ENCODE measurements at places on chromosomes 3 and 15.

GRCh38 chr3:155738580-155739076 is 6.2 kb downstream of the PLCH1 start:
- no peak for DNase-seq

GRCh38 chr3:14874784-14875183 is 56.0 kb downstream of the FGD5 start:
- no peak for DNase-seq

DNA sequence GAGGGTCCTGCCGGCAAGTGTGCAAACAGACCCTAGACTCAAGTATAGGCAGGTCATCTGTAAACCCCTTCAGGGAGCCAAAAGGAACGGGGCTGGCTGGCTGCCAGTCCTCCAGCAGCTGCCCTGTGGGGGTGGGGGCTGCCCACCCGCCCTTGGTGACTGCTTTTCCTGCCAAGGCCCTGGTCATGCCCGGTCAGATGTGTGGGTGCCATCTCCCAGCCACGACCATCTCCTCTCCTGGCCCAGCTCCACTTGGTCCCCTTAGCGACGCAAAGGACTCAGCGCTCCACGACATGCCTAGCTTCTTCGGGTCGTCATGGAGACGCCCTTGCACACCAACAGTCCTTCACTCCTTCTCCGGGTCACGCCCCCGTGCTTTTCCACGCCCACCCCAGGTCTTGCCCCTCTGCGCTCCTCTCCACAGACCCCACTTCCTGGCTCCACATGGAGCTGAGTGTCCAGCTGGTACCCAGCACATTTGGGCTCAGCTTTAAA is 2.4 kb downstream of the MUC4 start:
- no peak for DNase-seq

DNA sequence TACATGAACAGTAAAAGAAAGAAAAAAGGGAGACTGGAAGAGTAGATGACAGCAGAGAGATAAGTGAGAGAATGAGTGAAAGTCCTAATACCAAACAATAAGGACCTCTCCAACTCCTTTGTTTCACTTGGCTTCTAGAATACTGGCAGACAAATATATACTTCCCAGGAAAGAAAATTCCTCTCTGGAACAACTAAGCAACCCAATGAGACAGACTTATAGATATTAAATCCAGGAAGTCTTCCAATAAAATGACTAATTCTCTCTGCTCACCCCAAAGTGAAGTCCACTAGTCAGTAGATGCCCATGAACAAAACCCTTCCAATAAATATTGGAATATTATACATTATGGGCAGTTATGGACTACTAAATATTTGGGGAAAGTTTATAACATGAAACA is 114.2 kb downstream of the NEDD4 start:
- DNase-seq: no peak
